GM12891 (cell line): ENCODE measurements at places on chromosomes 11 and 22.
A peak's percentile ranks its signal among the peaks of the same experiment; 100 is the strongest.

DNA sequence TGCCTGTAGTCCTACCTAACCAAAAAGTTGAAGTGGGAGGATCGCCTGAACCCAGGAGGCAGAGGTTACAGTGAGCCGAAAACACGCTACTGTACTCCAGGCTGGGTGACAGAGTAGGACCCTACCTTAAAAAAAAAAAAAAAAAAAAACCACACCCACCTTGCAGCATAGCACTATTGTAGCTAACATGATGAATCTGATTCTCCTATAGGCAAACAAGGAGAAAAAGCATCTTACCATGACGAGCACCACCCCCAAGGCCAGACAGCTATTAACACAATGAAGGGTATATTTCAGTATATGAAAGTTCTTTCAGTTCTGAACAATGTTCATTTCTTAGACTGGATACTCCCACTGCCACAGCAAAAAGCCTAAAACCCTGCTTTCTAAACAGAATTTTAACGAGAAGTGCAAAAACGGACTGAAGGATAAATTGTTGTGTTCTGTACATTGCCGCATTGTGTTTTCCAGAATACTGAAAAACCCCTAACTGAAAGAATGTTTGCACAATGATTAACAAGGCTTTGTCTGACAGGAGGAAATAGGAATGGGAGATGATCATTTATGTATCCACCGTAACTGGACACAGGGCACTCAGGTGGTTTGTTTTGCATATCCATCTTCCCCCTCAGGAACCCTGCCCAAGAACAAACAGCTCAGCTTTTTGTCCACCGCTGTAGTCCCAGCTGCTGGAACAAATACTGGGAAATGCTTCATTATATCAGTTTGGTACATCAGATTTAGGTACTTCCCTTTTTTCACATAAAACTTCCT lies 8.9 kb downstream of the PISD start:
- no peak for DNase-seq

- DNase-seq = no peak
These were observed 109.3 kb upstream of the SERPIND1 start for GRCh38 chr22:20664594-20664959.

GRCh38 chr11:110894224-110894623 lies 182.0 kb upstream of the ARHGAP20 start:
- DNase-seq = no peak

DNA sequence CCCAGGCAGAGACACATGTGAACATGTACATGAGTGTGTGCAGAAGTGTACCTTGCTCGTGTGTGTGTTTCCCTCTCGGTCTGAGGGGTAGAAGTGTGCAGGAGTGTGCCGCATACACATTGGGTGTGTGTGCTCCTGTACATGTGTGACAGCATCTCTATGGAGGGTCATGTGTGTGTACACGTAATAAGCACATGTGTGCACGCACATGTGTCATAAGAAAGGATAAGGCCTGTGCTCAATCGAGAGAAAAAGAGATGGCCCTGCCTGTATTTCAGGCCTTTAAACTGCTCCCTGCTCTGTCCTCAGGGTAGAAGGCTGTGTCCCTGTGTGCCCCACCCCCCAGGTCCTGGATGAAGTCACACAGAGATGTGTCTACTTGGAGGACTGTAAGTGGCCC lies 61.8 kb downstream of the OTOG start:
- no peak for DNase-seq

GRCh38 chr11:112599856-112600533 lies 339.3 kb upstream of the PLET1 start:
- DNase-seq = no peak

DNA sequence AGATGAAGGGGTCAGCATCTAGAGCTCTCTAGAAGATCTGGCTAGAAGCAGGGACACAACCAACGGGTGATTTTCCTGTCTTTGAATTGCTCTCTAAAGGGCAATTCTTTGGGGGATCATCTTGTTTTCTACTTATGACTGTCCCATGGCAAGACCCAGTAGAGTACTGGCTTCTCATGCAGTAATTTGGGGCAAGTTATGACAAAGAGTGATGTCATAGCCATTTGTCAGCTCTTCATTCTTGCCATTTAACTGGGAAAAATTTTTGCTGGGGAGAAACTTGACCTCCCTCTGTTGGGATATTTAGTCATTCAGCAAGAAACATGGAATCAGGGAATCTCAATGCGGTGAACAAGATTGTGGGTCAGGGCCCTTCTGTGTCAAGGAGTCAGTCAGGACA lies 80.4 kb downstream of the SLC1A2 start:
- DNase-seq = no peak

DNA sequence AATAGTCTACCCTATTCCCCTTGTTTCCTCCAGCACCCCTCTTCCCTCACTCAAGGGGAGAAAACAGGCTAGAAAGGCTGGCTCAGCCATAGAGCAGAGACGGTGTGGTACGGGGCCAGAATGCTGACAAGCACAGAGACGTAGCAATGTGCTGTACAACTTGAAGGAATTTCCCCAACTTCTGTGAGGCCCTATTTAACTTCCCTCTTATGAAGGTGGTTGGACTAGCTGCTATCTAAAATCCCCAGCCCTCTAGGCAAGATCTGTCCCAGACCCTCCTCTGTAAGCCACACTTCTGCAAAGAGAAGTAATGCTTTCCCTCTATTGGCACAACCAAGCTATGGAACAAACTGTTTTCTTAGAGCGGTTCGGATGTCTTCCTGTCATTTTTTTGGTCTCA lies 37.8 kb downstream of the PLEKHA7 start:
- no peak for DNase-seq

DNA sequence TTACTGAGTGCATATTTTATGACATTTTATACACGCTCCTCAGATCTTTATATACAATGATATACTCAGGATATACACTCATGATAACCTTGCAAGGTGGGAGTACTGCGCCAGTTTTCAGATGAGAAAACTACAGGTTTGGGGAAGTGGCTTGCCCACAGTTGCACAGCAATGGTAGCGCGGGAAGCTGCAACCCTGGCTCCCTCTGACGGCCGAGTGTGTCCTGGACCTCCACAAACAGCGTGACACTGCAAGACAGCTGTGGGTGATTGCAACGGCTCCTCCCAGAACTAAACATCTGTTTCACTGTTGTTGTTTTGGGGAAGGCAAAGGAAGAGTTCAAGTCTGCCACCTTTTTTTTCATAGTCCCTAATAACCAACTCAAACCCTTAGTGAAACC lies 47.0 kb downstream of the PACSIN2 start:
- DNase-seq = no peak

DNA sequence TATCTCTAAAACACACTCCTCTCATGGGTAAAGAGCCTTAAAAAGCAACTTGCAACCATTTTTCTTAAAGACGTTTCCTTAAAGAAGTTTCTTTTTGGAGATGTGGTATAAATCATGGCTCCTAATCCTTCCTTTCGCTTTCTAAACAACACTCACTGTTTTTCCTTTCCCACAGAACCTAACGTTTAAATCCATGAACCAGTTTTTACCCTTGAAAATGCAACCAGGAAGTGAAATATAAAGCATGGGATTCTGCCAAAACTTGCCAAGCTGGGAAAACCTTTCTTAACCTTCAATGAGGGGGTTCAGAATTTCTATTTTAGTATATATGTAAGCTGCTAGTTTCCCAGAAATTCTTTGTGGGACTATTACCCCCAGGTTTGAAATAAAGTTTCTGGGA lies 8.6 kb downstream of the PLEKHA7 start:
- no peak for DNase-seq

DNA sequence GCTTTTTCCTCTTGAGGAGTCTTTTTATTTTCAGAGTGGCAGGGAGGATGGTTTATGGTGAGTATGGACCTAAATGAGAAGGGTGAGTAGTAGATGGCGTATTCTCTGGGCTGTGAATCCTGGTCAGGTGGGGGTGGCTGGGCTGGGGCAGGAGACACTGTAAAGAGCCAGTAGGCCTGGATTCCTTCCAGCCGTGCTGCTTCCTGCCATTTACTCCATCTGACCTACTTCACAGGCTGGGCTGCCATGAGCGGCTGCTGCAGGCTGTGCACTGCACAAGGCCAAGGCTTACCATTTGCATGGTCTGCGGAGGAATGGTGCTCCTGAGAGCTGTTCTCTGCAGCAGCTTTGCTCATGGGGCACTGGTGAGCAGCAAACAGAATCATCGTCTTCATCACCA lies 297.6 kb downstream of the KIRREL3 start:
- DNase-seq = no peak

DNA sequence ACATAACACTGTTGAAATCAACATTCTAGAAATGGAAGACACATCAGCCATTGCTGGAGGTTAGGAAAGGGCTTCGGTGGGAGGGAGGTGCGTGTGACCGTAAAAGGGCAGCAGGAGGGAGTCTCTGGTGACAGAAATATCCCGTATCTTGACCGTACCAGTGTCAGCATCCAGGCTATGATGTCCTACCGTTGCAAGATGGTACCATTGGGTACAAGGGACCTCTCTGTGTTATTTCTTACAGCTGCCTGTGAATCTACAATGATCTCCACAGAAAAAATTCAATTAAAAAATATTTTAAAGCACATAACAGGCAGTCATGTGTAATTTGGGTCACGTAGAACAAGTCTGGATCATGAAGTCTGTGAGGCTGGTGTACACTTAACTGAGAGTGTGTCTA lies 27.4 kb upstream of the SEPTIN5 start:
- no peak for DNase-seq

DNA sequence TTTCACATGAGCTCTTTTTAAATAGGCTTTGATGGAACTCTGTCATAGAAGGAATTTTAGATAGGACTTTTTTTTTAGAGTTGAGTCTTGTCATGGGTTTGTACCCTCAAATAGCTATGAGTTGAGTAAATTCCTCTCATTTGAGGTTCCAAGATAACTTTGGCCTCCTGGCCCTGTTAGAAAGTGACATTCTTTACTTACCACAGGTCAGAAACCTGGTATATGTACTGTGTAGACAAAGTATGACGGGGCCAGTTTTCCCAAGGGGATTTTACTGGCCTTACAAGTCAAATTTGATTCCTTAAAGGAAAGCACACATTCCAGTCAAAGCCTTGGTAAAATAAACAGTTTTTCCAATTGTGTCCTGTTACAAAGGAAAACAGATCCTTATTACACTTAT lies 729.3 kb upstream of the LUZP2 start:
- no peak for DNase-seq

- no peak for DNase-seq
These were observed 22.0 kb upstream of the CD81 start for GRCh38 chr11:2355000-2355644.

DNA sequence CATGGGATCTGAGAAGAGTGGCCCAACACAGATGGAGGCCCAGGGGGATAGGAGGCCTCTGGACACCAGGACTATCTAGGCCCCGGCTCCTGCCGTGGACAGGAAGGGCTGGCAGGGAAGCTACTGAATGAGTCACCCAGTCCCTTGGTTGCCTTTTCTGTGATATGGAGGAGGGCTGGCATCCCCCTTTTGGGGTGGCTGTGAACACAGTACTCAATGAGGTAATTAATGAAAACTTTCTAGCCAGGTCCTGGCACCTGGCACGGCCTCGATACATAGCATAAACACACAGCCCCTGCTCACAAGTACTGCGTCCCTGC lies 163.2 kb downstream of the CHST1 start:
- DNase-seq = no peak

GRCh38 chr11:102733232-102733875 lies 8.6 kb upstream of the MMP8 start:
- peak; percentile 33 for DNase-seq

- no peak for DNase-seq
These were observed 7.5 kb upstream of the CTSD start for GRCh38 chr11:1771273-1771672.

DNA sequence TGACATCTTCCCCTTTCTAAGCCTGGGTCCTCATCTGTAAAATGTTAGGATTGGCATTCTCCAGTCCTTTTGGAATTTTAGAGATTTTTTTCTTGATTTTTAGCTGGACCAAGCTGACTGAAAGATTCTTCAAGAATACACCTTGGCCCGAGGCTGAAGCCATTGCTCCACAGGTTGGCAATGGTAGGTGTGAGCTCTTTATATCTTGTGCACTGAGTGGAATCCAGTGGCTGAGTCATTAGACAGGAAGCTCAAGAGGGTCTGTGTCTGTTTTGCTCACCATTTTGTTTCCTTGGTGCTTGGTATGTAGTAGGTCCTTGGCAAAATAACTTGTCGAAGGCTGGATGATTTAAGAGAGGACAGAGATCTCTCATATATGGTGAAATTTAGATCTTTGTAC lies 6.2 kb downstream of the EIF3L start:
- DNase-seq = no peak

DNA sequence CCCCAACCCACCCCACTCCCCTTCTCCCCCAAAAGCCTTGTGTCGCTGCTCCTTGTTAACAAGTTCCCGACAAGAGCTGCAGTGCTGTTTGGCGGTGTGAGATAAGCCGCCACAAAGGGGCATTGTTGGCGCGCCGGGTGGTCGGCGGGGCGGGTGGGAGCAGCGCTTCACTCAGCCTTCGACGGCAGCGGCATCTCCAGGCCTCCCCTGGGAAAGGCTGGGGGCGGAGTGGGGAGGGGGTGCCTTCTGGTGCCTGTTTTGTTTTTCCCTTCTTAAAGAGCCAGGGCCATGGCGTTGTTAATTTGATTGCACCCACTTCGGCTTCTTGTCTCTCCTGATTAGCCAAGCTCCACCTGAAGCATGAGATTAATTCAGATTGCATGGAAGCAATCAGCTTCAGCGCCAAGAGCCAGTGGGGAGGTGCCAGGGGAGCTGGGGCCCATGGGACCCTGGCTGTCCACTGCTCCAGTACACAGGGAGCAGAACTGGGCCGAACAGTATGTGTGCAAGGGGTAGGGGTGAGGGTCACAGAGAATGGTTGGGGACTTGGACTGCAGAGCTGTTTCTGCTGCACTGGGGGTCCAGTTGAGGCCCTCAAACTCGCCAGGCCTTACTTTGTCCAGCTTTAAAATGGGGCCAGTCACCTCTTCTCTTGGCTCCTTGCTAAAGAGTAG lies 165.1 kb downstream of the CEP164 start:
- DNase-seq = no peak

GRCh38 chr22:49666146-49666809 lies 161.4 kb downstream of the BRD1 start:
- DNase-seq = no peak

- DNase-seq = no peak
These were observed 31.8 kb downstream of the ARHGAP1 start for GRCh38 chr11:46668480-46669085.

DNA sequence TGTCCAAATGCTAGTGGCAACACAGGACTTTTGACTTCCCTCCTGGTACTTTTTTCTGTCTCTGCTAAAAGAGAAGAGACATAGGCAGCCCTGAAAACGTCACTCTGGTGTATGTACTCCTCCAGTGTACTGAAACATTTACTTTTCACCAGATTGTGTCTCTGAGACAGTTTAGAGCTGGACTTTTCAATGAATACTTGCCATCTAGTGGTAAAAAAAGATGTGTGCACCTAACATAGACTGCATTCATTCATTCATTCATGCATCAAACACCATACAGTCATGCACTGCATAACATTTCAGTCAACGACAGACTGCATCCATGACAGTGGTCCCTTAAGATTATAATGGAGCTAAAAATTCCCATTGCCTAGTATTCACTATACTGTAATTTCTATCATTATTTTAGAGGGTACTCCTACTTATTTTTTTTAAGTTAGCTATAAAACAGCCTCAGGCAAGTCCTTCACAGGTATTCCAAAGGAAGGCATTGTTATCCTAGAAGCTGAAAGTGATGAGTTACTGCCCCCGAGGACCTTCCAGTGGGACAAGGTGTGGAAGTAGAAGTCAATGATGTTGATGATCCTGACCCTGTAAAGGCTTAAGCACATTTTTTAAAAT lies 186.2 kb downstream of the SPON1 start:
- no peak for DNase-seq
